ENCODE measurements at places on chromosomes 12 and 14.
A peak's percentile ranks its signal among the peaks of the same experiment; 100 is the strongest.

DNA sequence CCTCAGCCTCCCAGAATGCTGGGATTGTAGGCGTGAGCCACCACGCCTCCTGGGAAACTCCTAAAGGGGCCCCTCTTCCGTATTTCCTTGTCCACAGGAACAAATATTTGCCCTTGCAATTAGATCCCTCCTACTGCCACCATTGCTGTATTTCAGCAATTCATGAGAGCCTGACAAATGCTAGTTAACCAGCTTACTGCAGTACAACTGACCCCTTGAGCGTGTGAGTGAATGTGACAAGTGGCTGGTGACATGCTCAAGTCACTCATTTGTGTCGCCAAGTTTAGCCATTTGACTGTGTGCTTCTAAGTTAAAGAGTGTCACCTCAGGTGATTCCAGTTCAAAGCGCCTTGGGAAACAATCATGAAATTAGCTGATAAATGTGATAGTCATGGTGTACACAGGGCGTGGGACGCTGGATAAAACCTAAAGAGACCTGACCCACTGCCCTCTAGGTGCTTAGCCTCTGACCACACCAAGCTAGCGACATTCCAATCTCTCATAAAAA lies 56.1 kb upstream of the MAP1LC3B2 start:
- DNase-seq: no peak

GRCh38 chr14:67573228-67574010 lies 26.6 kb downstream of the PIGH start:
- no peak for DNase-seq

- no peak for DNase-seq
Measured at GRCh38 chr14:103021684-103022001, 35.7 kb downstream of the CDC42BPB start.

- DNase-seq: peak; percentile 49
Measured at GRCh38 chr12:111404362-111405148, 1.2 kb upstream of the SH2B3 start.

GRCh38 chr12:41409628-41410027 lies 221.5 kb downstream of the PDZRN4 start:
- DNase-seq: no peak

- no peak for DNase-seq
Measured at GRCh38 chr14:64244279-64244678, 49.9 kb downstream of the ESR2 start.

DNA sequence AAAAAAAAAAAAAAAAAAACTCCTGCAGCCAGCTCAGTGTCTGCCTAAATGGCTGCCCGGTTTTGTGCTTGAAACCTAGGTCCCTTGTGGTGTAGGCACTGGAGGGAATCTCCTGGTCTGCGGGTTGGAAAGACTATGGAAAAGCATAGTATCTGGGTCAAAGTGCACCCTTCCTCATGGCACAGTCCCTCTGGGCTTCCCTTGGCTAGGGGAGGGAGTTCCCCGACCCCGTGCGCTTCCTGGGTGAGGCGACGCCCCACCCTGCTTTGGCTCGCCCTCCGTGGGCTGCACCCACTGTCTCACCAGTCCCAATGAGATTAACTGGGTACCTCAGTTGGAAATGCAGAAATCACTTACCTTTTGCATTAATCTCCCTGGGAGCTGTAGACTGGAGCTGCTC lies 14.3 kb downstream of the PTCSC3 start:
- DNase-seq: no peak

GRCh38 chr14:105336477-105337287 lies 22.1 kb downstream of the PACS2 start:
- DNase-seq: no peak

- peak; percentile 72 for DNase-seq
Measured at GRCh38 chr14:31261859-31262731, 54.5 kb upstream of the HECTD1 start.

DNA sequence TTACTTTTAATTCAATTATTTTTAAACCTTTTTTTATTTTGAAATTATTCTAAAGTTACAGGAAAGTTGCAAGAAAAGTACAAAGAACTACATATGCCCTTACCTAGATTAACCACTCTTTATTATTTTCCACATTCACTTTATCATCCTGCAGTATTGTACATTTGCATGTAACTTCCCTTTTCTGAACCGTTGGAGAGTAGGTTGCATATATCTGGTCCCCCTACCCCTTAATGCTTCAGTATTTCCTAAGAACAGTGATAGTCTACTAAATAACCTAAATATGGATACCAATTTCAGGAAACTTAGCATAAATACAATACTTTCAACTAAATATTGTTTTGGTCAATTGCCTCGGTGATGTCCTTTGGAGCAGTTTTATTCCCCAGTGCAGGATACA lies 15.0 kb downstream of the G2E3 start:
- DNase-seq: no peak

GRCh38 chr14:53836551-53836950 lies 120.1 kb downstream of the BMP4 start:
- DNase-seq: no peak

- no peak for DNase-seq
Measured at GRCh38 chr12:44788731-44789130, 87.4 kb downstream of the NELL2 start.

GRCh38 chr12:16474801-16475200 lies 127.4 kb downstream of the MGST1 start:
- no peak for DNase-seq

DNA sequence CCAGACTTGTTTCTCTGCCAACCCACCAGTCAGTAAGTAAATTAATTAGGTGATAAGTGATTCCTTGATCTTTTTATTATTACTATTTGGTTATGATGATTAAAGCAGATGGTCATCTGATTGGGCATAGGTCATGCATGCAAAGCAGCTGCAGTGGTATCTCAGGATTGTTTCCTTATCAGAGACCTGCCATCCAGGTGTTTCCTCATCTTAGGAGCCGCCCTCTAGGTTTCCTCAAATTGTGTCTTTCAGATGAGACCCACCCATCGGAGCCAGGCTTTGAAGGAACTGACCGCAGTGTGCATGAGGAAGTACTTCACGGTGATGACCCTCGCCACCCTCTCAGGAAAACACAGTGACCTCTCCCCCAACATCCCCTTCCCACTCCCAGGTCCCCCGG lies 63.3 kb downstream of the ZFP36L1 start:
- DNase-seq: no peak

GRCh38 chr12:132662901-132663755 lies 24.0 kb downstream of the POLE start:
- no peak for DNase-seq

DNA sequence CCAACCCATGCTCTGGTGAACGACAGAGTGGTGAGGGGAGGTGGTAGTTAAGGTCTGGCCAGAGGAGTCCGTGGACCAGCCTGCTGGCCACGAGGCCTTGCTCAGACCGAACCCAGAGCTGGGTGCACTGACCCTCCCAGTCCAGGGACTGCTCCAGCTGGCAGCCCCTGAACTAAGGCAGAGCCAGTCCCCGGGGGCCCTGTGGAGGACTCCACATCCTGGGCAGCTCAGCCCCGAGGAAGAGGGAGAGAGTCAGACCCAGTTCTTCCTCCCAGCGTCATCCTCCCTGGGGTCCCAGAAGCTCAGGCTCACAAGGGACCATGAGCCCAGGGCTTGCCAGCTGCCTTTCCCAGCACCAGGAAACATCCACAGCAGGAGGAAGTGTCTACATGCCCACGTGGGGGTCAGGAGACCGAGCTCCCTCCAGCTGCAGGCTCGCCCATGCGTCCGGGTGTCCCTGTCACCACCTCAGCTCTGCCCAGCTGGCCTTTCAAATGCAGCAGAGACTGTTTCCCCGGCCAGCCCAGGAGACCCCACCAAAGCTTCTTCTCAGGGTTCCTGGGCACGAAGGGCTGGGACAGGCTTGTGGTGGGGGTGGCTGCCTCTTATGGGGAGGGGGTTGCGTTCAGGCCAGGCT lies 194.4 kb downstream of the KIF26A start:
- no peak for DNase-seq

DNA sequence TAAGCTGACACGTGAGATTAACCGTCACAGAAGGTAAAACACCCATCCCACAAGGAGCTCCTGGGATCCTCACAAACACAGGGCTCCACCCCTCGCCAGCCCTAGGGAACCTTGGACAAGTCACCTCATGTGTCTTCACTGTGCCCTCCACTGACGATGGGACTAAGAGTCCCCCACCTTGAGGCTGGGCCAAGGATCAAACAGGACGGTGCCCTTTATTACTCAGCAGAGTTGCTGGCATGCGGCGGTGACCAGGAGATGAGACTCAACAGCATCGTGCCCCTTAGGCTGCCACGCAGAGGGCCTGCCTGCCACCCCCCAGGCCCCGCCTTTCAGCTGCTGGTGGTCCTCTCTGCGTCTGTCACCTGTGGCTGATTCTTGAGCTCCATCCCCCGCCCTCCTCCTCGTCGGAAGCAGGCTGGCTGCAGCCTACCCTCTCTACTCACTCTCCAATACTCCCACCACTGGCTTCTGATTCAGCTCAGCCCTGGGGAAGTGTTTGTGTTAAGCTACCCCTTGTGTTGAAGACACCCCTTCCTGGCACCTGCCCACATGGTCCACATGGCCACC lies 105.2 kb downstream of the DICER1 start:
- DNase-seq: no peak

DNA sequence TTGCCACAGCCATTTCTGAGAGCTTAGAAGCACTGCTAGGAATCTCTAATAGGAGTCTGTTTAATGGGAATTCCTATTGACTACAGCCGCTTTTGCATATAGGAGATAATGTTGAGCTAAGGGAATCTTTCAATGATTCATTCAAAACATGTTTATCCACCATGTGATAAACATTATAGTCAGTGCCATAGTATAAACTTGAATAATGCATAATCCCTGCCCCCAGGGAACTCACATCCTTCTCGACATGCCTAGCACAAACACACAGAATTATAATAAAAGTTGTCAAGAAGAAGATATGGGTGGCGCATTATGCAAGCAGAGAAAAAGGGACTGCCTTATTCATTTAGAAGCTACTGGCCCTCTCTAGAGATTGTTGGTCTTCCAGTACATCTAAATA lies 248.0 kb downstream of the DAD1 start:
- DNase-seq: no peak

GRCh38 chr12:102959391-102959790 lies 1.9 kb downstream of the ASCL1 start:
- no peak for DNase-seq

GRCh38 chr12:64500394-64500793 lies 48.5 kb downstream of the TBK1 start:
- no peak for DNase-seq

- no peak for DNase-seq
Measured at GRCh38 chr12:94263011-94263811, 114.8 kb downstream of the PLXNC1 start.

- DNase-seq: peak; percentile 87
Measured at GRCh38 chr12:124259154-124260066, 35.5 kb upstream of the RFLNA start.

DNA sequence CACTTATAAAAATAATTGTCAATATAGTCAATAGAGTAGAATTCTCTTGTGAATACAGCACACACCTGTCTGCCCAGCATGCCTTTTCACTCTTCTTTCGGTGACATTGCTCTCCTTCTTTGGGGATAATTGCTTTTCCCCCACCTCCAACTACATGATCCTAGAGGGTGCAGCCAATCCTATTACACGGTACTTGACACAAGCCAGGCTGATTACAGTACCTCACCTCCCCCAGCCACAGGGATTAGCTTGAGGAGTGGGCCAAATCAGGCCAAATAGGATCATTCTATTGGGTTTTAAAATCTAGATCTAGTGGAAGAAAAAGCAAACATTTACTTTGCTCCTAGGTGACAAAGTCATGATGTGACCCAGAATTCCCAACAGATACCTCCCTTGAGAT lies 16.8 kb upstream of the NFYB start:
- DNase-seq: no peak

DNA sequence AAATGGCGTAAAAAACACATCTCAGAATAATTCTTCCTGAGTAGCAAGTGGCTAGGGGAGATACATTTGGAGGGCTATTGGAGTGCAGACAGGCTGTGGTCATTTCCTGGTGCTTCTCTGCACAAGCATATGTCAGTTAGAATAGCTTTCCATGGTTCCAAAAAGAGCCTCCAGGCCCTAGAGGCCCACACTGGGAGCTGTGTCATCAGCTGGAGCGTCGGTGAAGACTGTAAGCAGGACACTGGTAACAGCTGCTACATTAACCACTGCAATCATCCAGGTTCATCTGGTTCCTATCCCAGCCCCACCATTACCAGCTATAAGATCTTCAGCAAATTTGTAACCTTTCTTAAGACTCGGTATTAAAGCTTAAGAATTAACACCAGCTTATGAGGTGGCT lies 31.7 kb upstream of the APPL2 start:
- DNase-seq: no peak

- no peak for DNase-seq
Measured at GRCh38 chr12:56434828-56435227, 14.4 kb downstream of the TIMELESS start.

GRCh38 chr12:97093187-97093683 lies 186.2 kb downstream of the NEDD1 start:
- no peak for DNase-seq

- DNase-seq: no peak
Measured at GRCh38 chr14:53880761-53881160, 75.9 kb downstream of the BMP4 start.

DNA sequence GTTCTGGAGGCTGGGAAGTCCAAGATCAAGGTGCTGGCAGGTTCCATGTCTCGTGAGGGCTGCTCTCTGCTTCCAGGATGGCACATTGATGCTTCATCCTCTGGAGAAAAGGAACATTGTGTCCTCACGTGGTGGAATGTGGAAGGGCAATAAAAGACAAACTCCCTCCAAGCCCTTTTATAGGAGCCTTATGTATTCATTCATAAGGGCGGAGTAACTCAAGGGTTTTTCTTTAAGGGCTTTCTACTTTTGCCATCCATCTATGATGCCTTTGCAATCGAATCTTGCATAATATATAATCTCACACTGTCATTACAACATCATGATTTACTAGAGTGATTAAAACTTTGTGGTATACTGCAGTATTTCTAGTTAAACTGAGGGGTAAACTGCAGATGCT lies 132.7 kb upstream of the DDHD1 start:
- peak; percentile 80 for DNase-seq

DNA sequence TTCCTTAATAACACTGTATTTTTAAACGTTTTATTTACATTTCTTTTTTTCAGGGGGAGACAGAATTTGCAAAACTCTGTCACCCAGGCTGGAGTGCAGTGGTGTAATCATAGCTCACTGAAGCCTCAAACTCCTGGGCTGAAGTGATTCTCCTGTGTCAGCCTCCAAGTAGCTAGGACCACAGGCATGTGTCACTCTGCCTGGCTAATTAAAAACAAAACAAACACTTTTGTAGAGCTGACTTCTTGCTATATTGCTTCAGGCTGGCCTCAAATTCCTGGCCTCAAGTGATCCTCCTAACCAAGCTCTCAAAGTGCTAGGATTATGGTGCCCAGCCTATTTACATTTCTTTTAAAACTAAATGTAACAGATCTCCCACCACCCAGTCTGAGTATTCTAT lies 12.7 kb downstream of the CPSF6 start:
- DNase-seq: peak; percentile 13

- peak; percentile 76 for DNase-seq
Measured at GRCh38 chr12:10214136-10214894, 1.6 kb downstream of the GABARAPL1 start.

- no peak for DNase-seq
Measured at GRCh38 chr12:96571101-96571862, 81.9 kb downstream of the CFAP54 start.

- peak; percentile 8 for DNase-seq
Measured at GRCh38 chr12:59787610-59788009, 191.8 kb downstream of the SLC16A7 start.

- no peak for DNase-seq
Measured at GRCh38 chr14:88078525-88078924, 73.6 kb downstream of the GPR65 start.

Data from fibroblast of villous mesenchyme (primary cell).